Adipocyte (in vitro differentiated cells): ENCODE measurements at places on chromosomes 11 and 22.
A peak's percentile ranks its signal among the peaks of the same experiment; 100 is the strongest.

- no peak for DNase-seq
Observed at GRCh38 chr22:46465345-46465720, 72.1 kb downstream of the CELSR1 start.

- no peak for DNase-seq
Observed at GRCh38 chr11:81072273-81072672, 1631.4 kb upstream of the TENM4 start.

DNA sequence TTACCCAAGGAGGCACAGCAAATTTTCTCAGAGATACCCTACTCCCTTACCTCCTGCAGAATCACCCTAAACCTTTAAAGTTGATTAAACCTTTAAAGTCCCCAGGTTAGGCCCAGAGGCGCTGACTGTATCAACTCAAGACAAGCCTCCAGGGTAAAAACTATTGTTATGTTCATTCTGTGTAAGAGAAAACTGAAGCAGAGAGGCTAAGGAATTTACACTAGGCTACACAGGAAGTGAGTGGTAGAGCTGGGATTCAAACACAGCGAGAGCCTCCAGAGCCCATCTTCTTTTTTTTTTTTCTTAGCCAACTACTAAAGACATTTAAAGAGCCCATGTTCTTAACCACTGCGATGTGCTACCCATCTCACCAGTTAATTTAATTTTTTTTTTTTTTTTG lies 56.3 kb upstream of the GRK3 start:
- no peak for DNase-seq

DNA sequence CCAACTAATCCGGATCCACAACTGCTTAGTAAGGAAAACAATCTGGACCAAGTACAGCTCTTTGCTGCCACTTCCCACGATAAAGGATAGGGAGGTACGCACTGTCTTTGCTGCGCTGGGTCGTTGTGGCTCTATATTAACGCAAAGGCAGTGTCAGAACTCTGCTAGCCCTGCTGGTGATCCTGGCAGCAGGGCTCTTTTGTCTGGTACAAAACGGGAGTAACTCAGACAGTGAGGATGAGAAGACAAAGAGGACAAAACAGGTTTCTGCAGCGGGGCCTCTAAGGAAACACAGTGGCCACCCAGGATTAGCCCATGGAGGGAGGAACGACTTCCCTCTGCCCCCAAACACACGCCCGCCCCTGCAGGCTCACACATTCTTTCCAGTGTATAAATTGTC lies 26.1 kb downstream of the GAL start:
- DNase-seq, result no peak

- DNase-seq, result peak; percentile 90
Observed at GRCh38 chr11:7977232-7977917, 9.8 kb upstream of the EIF3F start.

GRCh38 chr11:2752204-2752770 lies 52.5 kb upstream of the KCNQ1OT1 start:
- DNase-seq, result peak; percentile 5

DNA sequence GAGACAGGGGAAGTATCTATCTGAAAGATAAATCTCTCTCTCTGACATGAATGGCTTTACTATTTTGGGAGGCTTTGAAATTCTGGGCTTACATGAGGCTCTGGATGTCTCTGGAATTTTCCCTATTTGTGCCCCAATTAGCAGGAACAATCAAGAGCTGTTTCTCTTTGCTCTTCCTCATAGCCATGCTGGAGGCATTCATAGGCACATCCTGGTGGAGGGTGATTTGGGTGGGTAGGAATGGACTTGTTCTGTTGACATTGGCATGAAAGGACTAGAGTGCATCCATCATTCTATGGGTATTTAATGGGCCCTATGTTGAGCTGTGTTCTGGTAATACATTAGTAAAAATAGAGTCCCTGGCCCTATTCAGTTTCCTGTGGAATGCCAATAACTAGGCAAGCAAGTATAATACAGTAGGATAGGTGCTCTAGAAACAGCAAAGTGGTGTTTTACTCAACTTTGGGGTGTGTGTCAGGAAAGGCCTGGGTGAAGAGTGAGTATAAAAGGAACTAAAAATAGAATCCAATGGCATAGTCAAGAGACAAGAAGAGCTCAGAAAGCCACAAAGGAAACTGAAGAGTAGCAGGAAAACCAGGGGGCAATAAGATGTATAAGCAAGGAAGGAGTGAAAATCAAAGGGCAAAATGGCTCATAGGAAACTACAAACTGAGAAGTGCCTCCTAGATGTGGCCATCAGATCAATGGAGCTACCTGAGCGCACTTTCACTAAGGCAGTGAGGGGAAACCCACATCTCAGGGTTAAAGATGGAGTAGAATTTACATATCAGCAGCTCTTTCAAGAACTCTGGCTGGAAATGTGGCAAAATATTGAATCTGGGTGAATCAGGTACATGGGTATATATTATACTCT lies 45.0 kb downstream of the CWC15 start:
- DNase-seq, result no peak

GRCh38 chr11:79100093-79100910 lies 340.5 kb downstream of the TENM4 start:
- DNase-seq, result peak; percentile 82

GRCh38 chr11:45818961-45819605 lies 14.1 kb downstream of the SLC35C1 start:
- DNase-seq, result no peak

- peak; percentile 34 for DNase-seq
Observed at GRCh38 chr11:85809863-85810262, 1.1 kb downstream of the SYTL2 start.

DNA sequence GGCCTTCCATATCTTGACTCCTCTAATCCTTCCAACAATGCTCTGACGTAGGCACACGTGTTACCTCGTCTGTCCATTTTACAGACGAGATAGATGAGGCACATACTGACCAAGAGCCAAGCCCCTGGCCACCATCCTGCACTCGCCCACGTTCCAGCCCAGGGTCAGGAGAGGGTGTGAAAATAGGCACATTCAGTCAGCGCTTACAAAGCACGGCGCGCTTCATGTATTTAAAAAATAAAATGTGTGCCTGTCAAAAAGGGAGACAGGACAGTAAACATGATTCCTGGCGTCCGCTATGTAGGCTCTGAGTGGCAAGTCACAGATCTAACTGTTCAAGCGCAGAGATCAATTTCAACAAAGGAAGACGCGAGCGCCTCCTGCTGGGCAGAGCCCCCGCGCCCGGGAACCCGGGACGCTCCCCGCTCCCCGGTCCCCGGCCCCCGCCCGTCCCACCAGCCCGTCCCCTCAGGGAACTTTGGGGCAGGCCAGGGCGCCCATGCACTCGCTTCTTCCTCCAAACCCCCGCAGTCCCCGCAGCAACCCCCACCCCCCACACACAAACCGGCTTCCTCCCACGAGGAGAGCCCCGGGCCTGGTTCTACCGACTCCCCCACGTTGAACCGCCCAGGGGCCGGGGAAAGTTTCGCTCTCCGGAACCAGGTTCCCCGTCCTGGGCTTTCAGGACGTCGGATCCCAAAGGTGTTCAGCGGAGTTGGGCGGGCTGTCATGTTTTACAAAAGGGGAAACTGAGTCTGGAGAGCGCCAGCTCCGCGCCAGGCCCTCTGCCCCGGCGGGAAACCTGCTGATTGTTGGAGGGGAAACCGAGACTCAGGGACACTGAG lies 10.4 kb upstream of the C1QTNF6 start:
- DNase-seq, result peak; percentile 90

GRCh38 chr11:18384157-18384641 lies 10.2 kb upstream of the LDHA start:
- peak; percentile 87 for DNase-seq

DNA sequence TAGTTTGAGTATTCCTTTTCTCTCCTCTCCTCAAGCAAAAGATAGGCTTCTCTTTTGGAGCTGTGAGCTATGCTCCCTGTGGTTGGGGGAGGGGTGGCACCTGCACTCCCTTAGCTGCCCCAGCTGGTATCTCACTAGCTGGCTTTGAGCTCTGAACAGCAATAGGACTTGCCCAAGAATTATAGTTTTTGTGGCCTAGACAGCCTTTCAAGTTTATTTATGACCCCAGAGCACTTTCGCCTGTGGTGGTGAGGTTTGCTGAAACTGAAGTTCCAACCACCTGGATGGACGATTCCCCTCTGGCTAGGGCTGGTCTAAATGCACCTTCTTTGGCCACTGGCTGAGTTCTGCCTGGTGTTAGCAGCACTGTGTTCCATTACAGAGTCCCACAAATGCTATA lies 37.1 kb upstream of the SLC37A2 start:
- DNase-seq, result no peak

- no peak for DNase-seq
Observed at GRCh38 chr11:26835611-26836010, 113.8 kb upstream of the SLC5A12 start.

- DNase-seq, result no peak
Observed at GRCh38 chr22:45418056-45418769, 4.7 kb downstream of the RIBC2 start.

GRCh38 chr22:19785461-19786263 lies 25.1 kb downstream of the TBX1 start:
- no peak for DNase-seq

- DNase-seq, result no peak
Observed at GRCh38 chr22:49727881-49728569, 99.6 kb downstream of the BRD1 start.

GRCh38 chr22:49367041-49367697 lies 460.5 kb downstream of the BRD1 start:
- no peak for DNase-seq

GRCh38 chr11:19663206-19663605 lies 49.4 kb upstream of the NAV2 start:
- no peak for DNase-seq

DNA sequence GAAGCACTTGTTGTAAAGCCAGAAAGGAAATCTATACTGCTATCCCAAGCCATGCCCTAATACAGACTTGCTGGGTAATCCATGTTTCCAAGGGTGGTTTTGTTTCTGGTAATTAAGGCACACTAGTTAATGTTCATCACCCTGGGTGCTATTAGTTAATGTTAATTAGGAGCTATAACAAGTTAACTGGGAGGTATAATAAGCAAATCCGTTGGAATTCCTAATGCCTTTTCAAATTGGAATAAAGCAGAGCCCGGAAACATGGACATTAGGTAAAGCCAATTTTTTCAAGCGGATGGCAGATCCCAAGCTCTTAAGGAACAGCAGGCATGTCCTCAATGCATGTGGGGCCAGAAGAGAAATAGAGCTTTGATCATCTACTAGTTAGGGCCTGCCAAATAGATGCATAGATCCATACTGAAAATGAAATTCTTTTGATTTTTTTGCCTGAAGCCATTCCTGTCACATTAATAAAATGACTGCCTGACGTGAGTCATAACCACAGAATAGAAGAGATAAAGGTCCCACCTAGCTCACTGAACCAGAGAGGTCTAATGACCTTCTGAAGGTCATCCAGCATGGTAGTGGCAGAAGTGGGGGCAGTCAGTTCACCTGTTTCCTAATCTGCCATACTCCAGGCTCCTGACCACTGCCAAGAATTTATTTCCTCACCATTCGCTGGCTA lies 28.5 kb upstream of the CCDC34 start:
- no peak for DNase-seq

DNA sequence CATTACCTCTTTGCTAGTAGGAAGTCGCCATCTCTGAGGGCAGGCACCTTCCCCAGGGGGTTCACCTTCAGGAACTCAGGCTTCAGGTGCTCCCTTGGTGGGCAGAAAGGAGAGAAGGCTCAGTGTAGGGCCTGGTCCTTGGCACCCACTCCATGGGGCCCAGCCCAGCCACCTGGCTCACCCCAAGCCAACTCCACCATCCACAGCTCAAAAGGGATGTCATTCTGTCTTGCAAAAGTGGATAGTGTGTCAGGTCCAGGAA lies 2.7 kb upstream of the GSTT4 start:
- DNase-seq, result no peak
